Stimulated activated CD4-positive, alpha-beta T cell treated with anti-CD3 and anti-CD28 coated beads, Interleukin-12 subunit alpha, Interleukin-12 subunit beta, amount 100 ng/mL, for 48 hours (primary cell): ENCODE measurements at places on chromosomes 1 and 21.

GRCh38 chr1:169025412-169025811, 81.1 kb upstream of the ATP1B1 start:
- DNase-seq = no peak

- DNase-seq = no peak
These were observed 1.6 kb upstream of the KCND3 start for GRCh38 chr1:111990878-111991718.

DNA sequence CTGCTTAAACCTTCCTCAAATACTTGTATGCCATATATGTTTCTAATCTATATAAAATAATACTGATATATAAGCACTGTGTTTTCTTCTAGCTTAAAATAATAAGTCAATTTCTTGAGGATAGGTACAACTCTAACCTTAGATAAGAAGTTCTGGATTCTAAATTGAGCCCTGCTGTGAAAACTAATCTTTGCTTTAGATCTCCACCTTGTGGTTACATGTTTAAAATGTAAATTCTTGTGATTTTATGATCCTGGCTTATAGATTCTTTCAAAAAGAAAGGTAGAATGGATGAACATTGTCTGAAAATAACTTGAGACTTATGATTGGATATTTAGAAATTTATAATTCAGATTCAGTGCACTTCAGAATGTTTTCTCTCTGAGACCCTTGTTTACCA, 38.9 kb upstream of the HMCN1 start:
- no peak for DNase-seq

DNA sequence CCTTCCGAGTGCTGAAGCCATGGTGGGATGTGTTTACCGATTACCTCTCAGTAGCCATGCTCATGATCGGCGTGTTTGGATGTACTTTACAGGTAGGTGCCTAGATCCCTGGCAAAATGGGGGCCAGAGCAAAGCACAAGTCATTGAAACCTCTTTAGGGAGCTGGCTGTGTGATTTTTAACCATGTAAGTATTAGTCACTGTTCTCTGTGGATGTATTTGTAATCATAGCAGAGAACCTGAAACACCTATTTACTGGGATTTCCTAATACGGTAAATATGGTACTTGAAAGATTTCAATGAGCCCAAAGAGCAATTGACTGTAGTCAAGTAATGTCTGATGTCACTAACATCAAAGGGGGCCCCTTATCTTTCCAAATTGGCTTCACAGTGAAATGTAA, 53.6 kb downstream of the LRRC8C start:
- DNase-seq = no peak

DNA sequence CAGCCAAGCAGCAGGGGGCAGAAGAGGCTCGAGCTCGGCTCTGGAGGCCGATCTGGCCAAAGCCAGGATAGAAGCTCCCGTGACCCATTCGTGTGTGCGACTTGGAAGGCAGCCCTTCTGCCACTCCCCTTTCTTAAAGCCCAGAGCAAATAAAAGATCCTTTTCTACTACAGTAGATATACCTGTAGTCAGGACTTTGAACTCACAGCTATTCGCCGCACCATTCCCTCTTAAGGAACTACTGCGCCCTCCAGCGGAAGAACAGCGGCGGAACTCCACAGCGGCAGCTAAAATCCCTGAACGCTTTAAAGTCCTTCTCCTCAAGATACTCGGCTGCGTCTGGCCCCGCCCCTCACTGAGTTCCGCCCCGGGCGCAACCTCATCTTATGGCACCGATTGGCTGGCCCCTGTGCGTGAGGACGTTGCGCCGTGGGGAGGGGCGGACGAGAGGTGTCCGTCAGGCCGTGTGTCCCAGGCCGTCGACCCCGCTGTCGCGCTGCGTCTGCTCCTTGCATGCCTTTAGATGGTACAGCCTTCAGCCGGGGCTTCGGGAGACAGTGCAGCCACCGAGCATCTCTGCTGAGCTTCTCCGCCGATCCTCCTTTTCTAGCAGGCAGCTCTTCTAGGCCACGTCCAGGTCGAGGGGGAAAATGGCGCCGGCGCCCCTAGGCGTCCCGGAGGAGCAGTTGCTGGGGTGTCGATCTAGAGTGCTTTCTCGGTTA, at the start of gene LRIG2:
LRIG2 (plus strand) TSS at position 442 of the 722 bp plus-strand sequence; CDS start at position 651, 209 bp downstream.
- peak; percentile 98 for DNase-seq

- DNase-seq = no peak
These were observed 160.5 kb upstream of the KIAA0040 start for GRCh38 chr1:175353066-175353465.

GRCh38 chr1:28815533-28816185, 3.7 kb downstream of the OPRD1 start:
- no peak for DNase-seq

DNA sequence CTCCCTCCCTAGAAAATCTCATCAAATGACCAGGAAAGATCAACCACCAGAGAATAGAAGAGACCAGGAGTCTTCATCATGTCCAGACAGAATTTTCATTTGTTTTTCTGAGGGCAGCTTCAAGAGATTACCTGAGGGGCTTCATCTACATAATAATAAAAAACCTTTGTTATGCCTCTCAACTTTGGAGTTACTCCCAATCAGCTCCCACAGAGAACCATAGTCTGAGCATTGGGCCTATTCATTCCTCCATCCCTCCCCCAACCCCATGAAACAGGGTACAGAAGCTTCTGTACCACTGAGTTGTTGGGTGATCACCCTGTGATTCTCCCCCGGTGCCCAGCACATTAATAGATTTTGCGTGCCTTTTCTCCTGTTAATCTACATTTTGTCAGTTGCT, 53.3 kb upstream of the PRRC2C start:
- DNase-seq = no peak

DNA sequence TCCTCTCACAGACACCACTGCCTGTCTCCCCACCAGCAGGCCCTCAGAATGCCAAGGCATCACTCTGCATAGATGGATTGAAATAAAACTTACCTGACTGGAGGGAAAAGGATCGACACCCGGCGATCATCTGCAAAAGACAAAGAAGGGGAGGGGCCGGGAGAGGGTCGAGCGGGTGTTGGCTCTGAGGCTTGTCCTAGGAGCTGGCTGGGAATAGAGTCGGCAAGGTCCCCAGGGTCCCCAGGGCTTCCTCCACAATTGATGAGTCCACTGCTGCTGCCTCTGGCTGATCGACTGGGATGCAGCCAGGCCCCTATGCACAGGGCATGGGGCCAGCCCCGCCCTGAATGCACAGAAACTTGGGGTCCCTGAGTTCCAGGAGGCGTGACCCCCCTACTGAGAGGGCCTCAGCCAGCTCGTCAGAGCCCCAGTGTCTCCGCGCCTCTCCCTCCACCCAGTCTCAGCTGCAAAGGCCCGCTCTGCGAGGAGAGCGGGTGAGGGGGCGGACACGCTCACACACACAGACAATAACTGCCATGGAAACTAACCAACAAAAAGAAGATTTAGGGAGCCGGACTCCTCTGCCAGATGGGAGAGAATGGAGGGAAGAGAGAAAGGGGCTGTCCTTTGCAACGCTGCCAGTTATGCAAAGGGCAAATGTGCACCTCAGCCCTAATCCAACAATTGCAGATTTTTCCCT, at the start of gene KLHDC8A:
KLHDC8A (minus strand) TSS at position 483 of the 700 bp plus-strand sequence. CDS start 13,318 bp downstream, outside the sequence.
- no peak for DNase-seq

- DNase-seq = no peak
These were observed 95.7 kb upstream of the NR5A2 start for GRCh38 chr1:199931666-199932377.

DNA sequence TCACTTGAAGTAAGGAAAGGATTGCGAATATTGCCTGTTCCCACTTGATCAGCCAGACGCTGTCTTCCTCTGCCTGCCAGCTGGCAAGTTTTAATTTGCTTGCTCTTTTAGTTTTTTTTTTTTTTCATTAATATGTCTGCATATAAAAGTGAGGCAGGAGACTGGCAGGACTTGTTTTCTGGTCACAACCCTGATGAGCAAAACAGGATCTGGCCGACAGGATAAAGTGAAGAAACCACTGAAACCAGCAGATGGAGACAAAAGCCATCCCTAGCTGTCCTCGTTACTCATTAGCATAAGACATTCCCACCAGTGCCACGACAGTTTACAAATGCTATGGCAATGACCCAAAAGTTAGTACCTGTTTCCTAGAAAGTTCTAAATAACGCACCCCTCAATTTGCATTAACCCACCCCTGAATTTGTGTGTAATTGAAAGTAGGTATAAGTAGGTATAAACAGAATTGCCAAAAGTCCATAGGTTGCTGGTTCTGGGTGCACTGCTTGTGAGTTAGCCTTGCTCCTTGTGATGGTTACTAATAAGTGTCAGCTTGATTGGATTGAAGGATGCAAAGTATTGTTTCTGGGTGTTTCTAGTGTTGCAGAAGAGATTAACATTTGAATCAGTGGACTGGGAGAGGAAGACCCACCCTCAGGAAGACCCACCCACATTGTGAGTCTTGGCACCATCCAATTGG, 60.8 kb downstream of the ZNF684 start:
- no peak for DNase-seq

GRCh38 chr1:21874778-21875547, 62.1 kb downstream of the HSPG2 start:
- no peak for DNase-seq
